ENCODE measurements at places on chromosomes 3 and 15.

GRCh38 chr3:14810070-14810791, 8.5 kb upstream of the FGD5 start:
- no peak for DNase-seq

DNA sequence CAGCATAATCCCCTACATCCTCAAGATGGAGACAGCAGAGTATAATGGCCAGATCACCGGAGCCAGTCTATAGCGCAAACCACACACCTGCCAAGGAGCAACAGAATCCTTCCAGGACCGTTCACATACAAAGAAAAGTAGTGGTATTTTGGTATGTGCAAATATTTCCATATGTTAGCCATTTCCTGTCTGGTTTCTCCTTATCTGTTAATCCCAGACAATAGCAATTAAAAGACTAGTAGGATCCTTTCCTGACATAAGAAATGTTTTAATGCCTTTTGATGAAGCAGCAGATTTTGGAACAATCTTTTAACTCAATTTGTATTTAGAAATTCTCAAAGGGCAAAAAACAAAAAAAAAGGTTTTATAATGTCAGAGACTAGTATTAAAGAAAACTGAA, 22.2 kb downstream of the MRPS25 start:
- DNase-seq = no peak

- DNase-seq = no peak
Observed at GRCh38 chr3:117305681-117306080, 596.1 kb downstream of the TUSC7 start.

GRCh38 chr3:36843065-36844051, 79.0 kb upstream of the DCLK3 start:
- no peak for DNase-seq

DNA sequence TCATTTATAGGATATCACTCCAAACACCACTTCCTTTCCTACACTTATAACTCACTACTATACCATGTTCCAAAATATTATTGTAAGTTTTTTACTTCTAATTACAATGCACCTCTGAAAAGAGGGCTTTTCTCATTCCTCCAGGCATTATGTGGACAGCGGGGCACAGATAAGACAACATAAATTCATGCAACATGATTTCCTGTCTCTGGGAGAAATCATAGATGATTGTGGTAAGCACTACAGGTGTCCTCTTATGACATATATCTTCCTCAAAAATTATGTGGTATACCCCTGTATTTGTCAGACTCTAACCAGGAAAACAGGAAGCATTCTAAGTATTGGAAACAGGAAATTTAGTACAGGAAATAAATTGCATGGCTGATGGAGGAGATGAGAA, 45.7 kb upstream of the INO80 start:
- no peak for DNase-seq

DNA sequence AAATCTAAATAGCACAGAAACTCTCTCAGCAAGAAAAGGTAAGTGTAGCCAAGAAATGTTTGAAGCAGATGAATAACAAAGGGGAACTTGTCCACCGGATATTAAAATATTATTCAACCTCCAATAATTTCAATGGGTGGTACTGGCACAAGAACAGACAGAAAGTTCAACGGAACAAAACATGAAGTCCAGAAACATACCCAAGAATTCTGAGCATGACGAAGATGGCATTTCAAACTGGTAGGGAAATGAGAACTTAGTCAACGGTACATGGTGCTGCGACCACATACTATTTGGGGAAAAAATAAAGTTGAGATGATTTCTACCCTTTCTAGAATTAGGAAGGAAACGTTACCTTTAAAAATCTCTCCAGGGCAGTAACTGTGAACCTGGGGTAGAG, 5.5 kb downstream of the CHSY1 start:
- no peak for DNase-seq

DNA sequence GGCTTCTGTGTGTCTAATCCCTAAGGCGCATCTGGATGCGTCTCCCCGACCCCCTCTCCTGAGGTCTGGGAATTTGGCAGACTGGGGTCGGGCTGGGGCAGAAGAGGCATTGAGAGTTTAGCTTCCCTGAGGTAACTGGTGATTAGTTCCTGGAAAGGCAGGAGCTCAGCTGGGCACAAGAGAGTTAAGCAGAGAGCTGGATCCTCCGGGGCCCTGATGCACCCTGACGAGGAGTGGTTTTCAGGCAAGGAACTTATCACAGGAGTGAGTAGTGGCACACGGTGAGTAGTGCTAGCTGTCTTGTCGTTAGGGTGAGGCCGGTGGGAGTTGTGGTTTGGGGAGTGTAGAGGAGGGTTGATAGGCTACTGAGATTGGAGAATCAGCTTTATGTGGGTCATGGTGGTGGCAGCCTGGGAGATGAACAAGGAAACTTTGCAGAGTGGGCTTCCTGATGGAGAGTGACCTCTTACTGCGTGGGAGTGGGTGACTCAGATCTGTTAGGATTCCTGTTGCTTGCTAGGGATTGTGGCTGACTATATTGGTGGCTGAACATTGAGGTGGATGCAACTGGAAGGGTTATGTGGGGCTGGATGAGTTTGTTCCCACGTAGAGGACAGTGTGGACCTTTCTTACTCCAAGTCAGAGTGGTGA, 897 bp downstream of the RAD54L2 start:
- DNase-seq = peak; percentile 60

DNA sequence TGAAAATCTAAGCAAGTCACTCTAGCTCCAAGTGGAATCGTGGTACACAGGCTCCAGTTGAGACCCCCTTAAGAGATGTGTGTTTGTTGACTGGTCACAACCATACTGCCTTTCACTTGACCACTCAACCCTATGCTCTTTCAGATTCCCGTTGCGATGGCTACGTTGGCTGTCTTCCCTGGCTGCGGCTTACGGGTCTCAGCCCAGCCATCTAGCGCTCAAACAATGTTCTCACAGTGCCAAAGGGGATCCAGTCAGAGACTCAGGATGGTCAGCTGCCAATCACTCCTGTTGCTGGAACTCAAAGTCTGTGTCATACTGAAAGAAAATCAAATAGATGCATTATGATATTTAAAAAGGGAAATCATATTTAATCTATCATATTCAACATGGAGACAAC, 237.6 kb downstream of the ITPR1 start:
- DNase-seq = no peak

DNA sequence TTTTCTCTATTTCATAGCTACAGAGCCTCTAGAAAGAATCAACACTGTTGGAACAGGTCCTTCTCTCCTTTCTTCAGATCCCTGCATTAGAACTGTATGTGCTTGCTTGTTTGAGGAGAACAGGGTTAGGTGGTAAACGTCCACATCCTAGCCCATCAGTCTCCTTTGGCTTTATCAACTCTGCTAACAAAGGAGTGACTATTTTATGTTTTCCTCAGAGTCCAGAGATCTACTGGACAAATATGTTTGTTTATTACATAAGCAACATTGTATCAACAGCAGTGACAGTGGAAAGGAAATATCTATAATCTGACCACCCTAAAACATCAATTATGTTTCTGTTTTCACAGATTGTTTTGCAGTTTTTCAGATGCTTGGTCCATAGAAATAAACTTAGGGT, 39.6 kb downstream of the CMSS1 start:
- DNase-seq = no peak

DNA sequence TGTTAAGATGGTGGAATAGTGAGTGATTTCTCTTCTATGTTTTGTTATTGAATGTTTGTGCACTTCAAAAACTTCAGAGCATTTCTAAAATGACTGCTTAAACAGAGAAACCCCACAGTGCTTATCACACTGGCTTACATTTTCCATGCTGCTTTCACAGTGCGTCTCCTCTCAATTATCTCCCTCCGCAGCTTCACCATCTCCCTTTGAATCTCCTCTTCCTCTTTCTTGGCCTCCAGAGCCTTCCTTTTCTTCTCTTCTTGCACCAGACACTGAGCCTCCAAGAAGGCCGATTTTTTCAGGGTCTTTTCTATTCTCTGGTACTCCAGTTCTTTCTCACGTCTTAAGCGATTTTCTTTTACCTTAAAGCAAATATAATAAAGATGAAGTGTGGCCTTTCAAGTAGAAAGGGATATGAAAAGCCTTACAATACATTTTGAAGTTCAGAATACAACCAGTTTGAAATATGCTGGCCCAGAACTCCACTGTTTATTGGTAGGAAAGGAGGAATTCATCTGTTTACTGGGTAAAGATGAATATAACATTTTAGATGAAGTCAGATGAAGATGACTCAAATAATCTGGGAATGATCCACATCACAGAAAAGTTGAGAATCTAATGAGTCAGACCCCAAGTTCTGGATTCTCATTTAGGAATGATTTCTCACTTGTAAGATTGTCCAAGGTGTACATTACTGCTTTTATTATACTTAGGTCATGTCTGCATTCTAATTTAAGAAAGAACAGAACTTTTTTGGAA, 21.4 kb downstream of the CCDC191 start:
- no peak for DNase-seq

- no peak for DNase-seq
Observed at GRCh38 chr3:20310629-20311028, 124.6 kb upstream of the SGO1 start.

DNA sequence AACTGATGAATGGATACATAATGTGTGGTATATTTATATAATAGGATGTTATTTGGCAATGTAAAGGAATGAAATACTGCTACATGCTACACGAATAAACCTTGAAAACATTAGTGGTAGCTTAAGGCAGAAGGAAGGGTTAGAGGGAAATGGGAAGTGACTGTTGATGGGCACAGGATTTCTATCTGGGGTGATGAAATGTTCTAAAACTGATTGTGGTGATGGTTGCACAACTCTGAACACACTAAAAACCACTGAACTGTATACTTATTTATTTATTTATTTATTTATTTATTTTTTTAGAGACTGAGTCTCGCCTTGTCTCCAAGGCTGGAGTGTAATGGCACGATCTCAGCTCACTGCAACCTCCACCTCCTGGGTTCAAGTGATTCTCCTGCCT, 24.8 kb upstream of the SHISA5 start:
- DNase-seq = no peak

DNA sequence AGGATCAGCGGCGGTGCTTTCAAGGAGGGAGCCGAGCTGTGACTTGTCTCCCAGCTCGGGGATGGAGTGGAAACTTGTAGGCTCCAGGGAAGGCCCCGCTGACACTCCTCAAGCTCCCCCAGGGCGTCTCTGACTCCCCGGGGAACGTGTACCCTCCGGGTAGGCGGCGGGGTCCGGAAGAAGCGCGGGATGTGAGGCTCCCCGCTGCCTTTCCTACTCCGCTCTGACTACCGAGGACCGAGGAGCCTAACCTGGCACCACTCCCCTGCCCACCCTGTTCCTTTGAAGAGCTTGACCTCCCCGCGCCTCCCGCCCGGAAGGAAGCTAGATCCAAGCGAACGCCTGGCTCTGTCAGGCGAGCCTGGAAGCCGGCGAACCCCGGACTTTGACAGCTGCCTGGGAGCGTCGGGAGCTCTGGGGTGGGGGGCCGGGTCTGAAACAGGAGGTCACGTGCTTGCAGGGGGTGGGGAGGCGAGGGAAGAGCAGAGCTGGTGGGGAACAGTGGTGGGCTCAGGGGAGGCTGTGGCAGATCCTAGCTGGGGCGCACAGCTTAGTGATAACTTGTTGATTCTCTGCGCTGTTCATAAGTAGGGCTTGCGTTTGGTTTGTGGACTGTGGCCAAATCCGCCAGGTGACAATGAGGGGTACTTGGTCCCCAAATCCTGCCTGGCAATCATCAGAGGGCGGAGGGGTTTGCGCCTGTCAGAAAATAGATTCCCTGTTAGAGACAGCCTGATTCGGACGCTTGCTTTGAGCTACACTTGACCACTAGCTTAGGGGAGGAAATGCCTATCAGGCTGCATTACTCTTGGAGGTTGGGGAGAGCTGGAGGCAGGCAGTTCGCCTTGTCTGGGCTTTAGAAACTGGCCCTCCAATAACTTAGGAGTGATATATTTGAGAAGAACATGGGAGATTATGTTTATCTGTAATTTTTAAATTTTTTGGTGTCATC, 1.2 kb downstream of the CLSTN2 start:
- DNase-seq = no peak

DNA sequence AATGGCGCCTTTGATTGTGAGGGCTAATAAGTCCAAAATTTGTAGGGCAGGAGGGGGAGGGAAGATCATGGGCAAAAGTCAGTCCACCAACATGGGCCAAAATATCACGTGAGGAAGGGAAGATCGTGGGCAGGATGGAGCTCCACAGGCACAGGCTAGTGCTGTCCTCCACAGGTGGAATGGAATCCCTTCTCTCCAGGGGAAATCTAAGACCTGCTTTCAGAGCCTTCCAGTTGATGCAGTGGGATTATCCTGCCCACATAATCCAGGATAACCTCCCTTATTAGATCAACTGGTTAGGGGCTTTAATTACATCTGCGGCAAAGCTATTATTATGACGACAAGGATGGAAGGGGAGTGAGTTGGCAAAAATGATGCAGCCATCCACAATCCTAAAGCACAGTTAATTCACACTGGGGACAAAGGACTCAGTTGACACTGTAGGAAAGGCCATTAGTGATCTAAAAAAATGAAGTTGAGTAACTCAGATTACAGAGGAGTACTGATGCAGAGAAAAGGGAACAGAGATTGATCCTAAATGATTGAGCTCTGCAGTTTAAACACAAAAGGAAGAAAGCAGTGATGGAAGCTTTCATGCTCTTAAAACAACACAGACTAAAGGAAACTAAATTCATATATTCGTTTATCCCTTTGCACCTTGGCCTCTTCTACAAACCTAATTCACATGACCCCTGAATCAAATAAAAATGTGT, 159.8 kb downstream of the AKAP13 start:
- DNase-seq = no peak

DNA sequence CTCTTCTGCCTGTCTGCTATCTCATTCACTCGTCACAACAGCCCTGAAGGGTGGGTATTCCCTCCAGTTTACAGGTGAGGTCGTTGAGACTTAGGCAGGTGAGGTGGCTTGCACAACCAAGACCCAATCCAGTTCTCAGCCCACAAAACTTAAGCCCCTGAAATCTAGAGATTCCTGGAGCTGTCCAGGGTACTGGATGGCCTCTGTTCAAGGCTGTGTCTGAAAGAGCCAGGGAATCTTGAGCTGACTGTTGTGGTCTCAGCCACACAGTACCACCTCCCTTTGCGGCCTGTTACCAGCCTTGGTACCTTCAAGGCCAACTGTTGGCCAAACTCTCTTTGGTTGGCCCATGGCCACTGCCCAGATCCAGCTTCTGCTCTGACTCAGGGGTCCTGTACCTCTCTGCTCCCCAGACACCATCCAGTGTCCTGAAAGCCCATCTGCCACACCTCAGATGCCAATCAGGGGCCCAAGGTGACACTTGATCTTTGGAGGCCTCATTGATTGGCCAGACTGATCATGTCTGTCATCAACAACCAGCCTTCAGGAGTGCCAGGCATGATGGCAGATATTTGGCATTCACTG, 10.9 kb upstream of the FAM107A start:
- no peak for DNase-seq

DNA sequence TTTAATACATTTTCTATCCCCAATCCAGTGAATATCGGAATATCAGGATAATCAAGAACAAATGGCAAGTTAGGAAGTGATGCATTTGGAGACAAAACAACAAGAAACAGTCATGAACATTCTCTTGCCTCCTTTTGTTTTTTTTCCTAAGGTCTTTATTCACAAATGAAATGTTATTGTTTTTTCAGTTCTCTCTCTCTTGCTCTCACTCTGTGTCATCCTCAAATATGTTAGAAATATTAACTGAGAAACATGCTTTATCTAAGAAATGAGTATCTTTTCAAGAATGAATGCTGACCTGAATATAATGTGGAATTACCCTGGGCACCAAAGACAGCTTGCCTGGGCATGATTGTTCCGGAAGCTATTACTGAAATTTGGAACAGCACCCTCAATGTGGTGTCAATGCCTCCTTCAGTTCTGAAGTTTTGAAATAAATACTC, 51.3 kb downstream of the RBMS3 start:
- no peak for DNase-seq

- no peak for DNase-seq
Observed at GRCh38 chr3:51382947-51383578, 2.0 kb upstream of the MANF start.

Data from non-pigmented ciliary epithelial cell (primary cell).